ENCODE measurements at places on chromosomes 3 and 15.

- DNase-seq, result no peak
Measured at GRCh38 chr3:126338790-126339288, 18.4 kb downstream of the KLF15 start.

- no peak for DNase-seq
Measured at GRCh38 chr3:124396339-124396950, 333.8 kb upstream of the UMPS start.

DNA sequence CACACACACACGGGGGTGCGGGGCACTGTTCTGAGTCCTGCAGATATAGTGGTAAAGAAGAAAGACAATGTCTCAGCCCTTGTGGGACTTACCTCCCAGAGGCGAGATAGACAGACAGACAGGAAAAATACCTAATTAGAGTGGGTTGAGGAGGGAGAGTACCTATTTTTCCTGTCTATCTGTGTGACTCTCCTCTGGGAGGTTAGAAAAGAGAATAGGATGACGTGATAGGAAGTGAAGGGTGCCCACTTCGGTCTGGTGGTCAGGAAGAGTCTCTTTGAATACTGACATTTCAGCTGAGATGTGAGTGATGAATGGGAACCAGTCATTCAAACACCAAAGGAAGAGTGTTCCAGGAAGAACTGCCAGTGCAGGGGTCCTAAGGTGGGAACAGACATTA is 4.1 kb upstream of the APOD start:
- DNase-seq, result no peak

GRCh38 chr3:49910409-49911123 is 6.9 kb upstream of the MST1R start:
- DNase-seq, result no peak

DNA sequence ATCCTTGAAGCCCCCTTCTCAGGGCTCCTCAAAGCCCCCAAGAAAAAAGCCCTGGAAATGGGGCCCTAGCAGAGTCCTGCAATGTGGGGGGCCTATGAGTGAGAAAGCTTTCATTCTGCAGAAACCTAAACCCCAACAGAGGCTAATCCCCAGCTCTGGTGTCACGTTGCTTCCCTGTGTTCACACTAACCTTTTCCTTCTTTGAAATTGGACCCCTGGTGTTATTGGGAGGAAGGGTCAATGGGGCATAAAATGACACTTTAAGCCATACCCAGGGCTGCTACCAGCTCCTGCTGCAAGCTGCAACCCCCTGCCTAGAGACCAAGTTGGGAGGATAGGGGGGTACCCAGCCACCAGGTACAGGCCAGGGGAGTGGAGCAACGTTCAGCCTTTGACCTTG is 2.1 kb downstream of the CYP1A2 start:
- DNase-seq, result no peak

Measured in globus pallidus (tissue), 1 donor.